ENCODE measurements at places on chromosomes 16 and 17. TPM values are rescaled to one million over a fixed set of nuclear protein-coding genes. Genes with fewer than 3 reads are reported as not detected.

Gene MT3
- polyA plus RNA-seq, result not detected

- peaks cover 1% of the 10 kb centered on the region for H3K27me3 ChIP-seq
- no peak for DNase-seq
- no peaks in the 10 kb centered on the region for H3K4me1 ChIP-seq
- no peak overlapping the region for H3K27ac ChIP-seq
- H3K36me3 ChIP-seq, result no peaks in the 10 kb centered on the region
These were observed 150.3 kb downstream of the BCAS3 start for GRCh38 chr17:60827943-60828342.

DNA sequence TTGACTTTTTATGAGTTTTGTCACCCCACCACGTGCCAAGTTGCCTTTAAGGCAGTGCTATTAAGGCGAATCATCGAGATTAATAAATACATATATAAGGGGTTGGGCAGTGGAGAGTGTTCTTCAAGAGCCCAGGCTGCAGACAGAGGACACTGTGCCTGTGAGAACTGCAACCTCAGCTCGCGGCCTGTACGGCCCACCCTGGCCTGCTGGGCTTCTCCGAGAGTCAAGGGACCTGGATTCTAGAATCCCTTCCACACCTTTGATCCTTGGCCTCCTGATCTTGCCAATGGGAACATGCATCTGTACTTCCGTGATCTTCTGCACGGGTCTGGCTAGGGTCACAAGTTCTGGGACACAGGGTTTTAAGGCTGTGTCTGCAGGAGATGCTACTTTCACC lies 54.5 kb downstream of the IRX5 start:
- H3K36me3 ChIP-seq, result no peaks in the 10 kb centered on the region
- H3K4me3 ChIP-seq, result no peak overlapping the region

Gene RNF222
- not detected for polyA plus RNA-seq

GRCh38 chr16:78675312-78675711 lies 575.9 kb downstream of the WWOX start:
- peaks cover 17% of the 10 kb centered on the region for H3K27me3 ChIP-seq
- no peak overlapping the region for H3K4me3 ChIP-seq
- H3K27ac ChIP-seq, result no peak overlapping the region
- H3K4me1 ChIP-seq, result no peaks in the 10 kb centered on the region
- DNase-seq, result no peak
